ENCODE measurements at places on chromosomes 1 and 21. TPM values are rescaled to one million over a fixed set of nuclear protein-coding genes. Genes with fewer than 3 reads are reported as not detected.

NHLH2 gene
- 0.74 TPM for total RNA-seq

SPRR1A gene
- not detected for total RNA-seq

DAB1 gene
- 0.64 TPM for total RNA-seq

ARMH1 gene
- total RNA-seq, result 3.6 TPM

TSTD1 gene
- 648 TPM for total RNA-seq

GRCh38 chr1:20361805-20362381, 71.2 kb downstream of the VWA5B1 start:
- no peak for DNase-seq

GRCh38 chr1:207025146-207025880, 7.2 kb downstream of the C1orf116 start:
- peak; percentile 9 for DNase-seq

GRCh38 chr1:245876586-245876985, 630.5 kb downstream of the SMYD3 start:
- no peak for DNase-seq

GRCh38 chr1:217554849-217555248, 76.0 kb downstream of the GPATCH2 start:
- no peak for DNase-seq

Data from prostate gland (tissue), 2 donors.